ENCODE measurements at places on chromosomes 6 and 20. TPM values are rescaled to one million over a fixed set of nuclear protein-coding genes. Genes with fewer than 3 reads are reported as not detected.

- H3K4me1 ChIP-seq = no peaks in the 10 kb centered on the region
- no peaks in the 10 kb centered on the region for H3K36me3 ChIP-seq
- H3K27ac ChIP-seq = no peak overlapping the region
- no peak overlapping the region for H3K4me3 ChIP-seq
- no peaks in the 10 kb centered on the region for H3K27me3 ChIP-seq
- DNase-seq = no peak
Observed at GRCh38 chr6:147724454-147724853, 216.0 kb downstream of the SAMD5 start.

DNA sequence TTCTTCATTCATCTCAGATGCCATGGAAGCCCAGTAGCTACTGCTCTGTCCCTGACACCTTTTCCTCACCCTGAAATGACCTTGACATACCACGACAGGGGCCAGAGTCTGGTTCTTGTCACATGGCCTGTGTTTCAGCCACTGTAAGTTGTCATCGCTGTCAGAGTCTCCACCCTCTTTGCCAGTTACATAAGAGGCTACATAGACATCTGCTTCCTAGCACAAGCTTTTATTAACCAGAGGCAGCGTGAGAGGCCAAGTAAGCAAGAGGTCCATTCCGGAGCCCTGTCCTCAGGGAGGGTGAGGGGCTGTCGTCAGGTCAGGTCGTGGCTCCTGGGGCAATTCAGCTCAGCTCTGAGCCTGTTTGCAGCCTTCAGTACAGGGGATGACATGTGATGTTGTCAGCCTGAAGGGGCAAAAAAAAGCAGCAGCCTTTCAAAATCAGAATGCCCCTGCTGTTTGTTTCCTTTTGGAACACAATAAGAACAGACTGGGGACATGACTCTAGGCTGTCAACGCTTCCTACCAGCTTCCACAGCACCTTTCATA is 146.3 kb downstream of the MTFR2 start:
- H3K4me3 ChIP-seq = peak overlapping the region; percentile 61
- H3K27ac ChIP-seq = peak overlapping the region; percentile 80
- peaks cover 3% of the 10 kb centered on the region for H3K27me3 ChIP-seq
- H3K4me1 ChIP-seq = peaks cover 34% of the 10 kb centered on the region
- peaks cover 5% of the 10 kb centered on the region for H3K36me3 ChIP-seq

- no peak for DNase-seq
- H3K4me3 ChIP-seq = no peak overlapping the region
- no peaks in the 10 kb centered on the region for H3K36me3 ChIP-seq
- peaks cover 54% of the 10 kb centered on the region for H3K27me3 ChIP-seq
Observed at GRCh38 chr6:33004940-33005339, 4.5 kb downstream of the HLA-DOA start.

GRCh38 chr6:150840185-150840584 is 25.3 kb upstream of the MTHFD1L start:
- H3K4me1 ChIP-seq = peaks cover 7% of the 10 kb centered on the region
- H3K36me3 ChIP-seq = peaks cover 35% of the 10 kb centered on the region
- no peak overlapping the region for H3K4me3 ChIP-seq
- no peaks in the 10 kb centered on the region for H3K27me3 ChIP-seq
- H3K27ac ChIP-seq = no peak overlapping the region

GRCh38 chr6:92159046-92159445 is 1260.3 kb downstream of the EPHA7 start:
- no peak overlapping the region for H3K4me3 ChIP-seq
- H3K36me3 ChIP-seq = no peaks in the 10 kb centered on the region
- no peak for DNase-seq
- no peaks in the 10 kb centered on the region for H3K4me1 ChIP-seq
- H3K27ac ChIP-seq = no peak overlapping the region

DNA sequence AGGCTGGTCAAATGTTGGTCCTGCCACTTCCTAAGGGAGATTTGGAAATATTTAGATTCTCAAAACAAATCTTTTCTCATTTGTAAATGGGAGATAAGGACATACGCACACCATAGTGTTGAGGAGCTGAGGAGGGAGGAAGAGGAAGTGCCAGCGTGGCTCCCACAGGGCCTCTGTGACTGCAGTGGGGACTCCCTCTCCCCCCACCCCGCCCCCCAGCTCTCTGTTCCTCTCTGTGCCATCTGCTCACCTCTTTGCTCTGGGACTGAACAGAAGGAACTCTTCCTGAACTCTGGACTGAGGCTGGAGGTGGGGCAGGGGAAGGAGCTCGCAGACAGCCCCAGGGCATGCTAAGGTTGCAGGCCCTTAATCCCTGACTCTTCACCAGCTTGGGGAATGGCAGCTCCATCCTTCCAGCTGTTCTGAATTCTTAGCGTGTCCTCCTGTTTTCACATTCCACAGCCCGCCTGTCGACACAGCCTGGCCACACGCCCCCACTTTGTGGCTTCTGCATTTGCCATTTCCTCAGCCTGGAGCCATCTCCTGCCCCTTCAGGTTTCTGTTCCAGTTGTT is 11.4 kb downstream of the DDX27 start:
- H3K27ac ChIP-seq = no peak overlapping the region
- H3K27me3 ChIP-seq = no peaks in the 10 kb centered on the region

GRCh38 chr6:150203871-150204545 is 61.2 kb downstream of the PPP1R14C start:
- peaks cover 12% of the 10 kb centered on the region for H3K4me1 ChIP-seq
- H3K27ac ChIP-seq = no peak overlapping the region
- H3K4me3 ChIP-seq = no peak overlapping the region
- H3K27me3 ChIP-seq = no peaks in the 10 kb centered on the region

DNA sequence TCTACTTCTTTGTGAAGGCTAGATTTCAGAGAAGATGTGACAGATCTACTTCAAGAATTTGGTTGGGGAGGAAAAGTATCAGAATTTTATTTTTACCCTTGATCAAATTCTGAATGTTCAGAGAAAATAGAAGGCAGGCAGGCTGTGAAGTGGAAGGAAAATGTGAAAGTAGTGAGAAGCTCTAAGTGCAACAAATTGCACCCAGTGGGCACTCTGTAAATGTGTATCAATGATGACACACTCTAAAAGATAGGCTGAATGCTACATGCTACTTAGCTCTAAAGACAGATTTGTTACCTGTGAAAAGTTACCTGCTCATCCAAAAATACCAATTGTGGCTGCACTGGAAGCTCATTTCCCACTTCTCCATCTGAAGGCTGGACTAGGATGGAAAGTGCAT is 438.6 kb downstream of the PKHD1 start:
- H3K27me3 ChIP-seq = peaks cover 11% of the 10 kb centered on the region
- H3K4me3 ChIP-seq = no peak overlapping the region

DNA sequence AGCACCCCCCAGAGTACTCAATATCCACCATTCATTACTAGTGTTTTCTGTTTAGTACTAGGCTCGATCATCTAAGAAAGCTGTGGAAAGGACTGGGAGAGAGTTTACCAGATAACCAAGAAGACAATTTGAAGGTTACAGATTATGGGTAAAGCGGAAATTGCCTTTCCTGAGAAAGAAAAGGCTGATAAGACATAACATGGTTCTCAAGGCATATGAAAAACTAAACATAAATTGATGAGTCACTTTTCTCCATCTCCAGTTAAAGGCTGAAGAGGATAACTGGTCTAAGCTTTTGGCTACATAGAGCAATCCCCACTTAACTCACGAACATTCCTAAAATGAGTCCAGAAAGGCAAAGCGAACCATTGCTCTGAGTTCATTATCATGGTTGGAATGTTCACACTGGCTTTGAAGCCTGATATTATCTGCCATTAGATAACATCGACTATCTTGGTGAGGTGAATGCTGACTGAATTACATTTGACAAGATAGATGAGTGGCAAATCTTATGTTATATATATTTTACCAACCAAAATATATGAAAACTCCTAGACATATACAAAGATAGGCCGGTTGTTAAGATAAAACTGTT is 65.8 kb downstream of the BTBD9 start:
- H3K4me1 ChIP-seq = peaks cover 15% of the 10 kb centered on the region
- no peak overlapping the region for H3K27ac ChIP-seq

- no peaks in the 10 kb centered on the region for H3K36me3 ChIP-seq
- H3K4me1 ChIP-seq = peaks cover 14% of the 10 kb centered on the region
- H3K4me3 ChIP-seq = no peak overlapping the region
- DNase-seq = no peak
- no peak overlapping the region for H3K27ac ChIP-seq
Observed at GRCh38 chr6:96152114-96152708, 136.4 kb downstream of the FUT9 start.

DNA sequence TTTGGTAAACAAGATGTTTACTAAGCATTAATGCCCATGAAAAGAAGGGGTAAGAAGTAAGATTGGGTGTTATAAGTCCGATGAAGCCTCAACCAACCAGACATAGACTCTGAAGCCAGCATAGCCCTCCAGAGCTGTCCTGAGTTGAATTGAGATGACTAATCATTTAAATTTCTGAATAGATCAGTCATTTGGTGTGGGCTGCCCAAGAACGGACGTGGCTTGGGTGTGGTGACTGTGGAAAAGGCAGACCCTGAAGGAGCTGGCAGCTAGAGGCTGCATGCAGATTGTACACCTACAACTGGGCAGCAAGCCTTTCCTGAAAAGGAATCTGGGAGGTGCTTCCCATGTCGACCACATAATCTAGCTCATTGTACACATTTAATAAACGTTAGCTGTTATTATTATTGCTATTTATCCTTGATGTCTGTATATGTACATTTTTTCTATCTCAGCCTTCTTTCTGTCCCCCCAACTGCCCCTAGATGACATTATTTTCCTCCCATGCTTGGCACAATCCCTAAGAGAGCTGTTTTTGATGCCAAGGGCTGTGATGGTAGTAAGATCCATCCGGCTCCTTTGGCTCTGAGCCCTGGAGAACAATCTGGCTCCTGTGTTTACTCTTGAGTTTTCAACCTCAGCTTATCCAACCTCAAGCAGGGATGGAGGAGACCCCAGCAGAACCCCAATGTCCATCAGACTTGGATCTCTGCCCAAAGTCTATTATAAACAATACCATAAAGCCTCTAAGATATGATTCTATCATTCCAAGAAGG is 57.6 kb upstream of the JAG1 start:
- no peak overlapping the region for H3K27ac ChIP-seq
- H3K4me1 ChIP-seq = no peaks in the 10 kb centered on the region
- DNase-seq = no peak

DNA sequence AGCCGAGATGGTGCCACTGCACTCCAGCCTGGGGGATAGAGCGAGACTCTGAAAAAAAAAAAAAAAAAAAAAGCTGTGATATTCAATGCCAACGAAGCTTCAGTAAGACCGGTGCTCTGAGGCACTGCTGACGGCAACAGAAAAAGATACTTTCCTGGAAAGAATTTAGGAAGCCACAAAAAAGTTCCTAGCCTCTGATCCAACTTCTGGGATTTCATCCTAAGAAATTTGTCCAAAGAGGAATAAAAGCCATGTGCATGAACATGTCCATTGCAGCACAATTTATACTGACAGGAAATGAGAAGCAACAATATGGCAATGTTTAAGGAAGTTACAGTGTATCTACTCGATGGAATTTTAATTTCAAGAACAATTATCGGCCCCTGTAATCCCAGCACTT is 24.5 kb upstream of the CARMIL1 start:
- peaks cover 20% of the 10 kb centered on the region for H3K27me3 ChIP-seq
- H3K4me1 ChIP-seq = peaks cover 5% of the 10 kb centered on the region
- no peaks in the 10 kb centered on the region for H3K36me3 ChIP-seq
- no peak overlapping the region for H3K27ac ChIP-seq
- DNase-seq = no peak

GRCh38 chr20:44296011-44296410 is 15.0 kb downstream of the FITM2 start:
- no peak overlapping the region for H3K27ac ChIP-seq
- peaks cover 4% of the 10 kb centered on the region for H3K36me3 ChIP-seq
- no peaks in the 10 kb centered on the region for H3K4me1 ChIP-seq
- no peaks in the 10 kb centered on the region for H3K27me3 ChIP-seq
- no peak for DNase-seq

- peaks cover 12% of the 10 kb centered on the region for H3K4me1 ChIP-seq
- H3K27me3 ChIP-seq = no peaks in the 10 kb centered on the region
- no peak for DNase-seq
- H3K36me3 ChIP-seq = peaks cover 24% of the 10 kb centered on the region
Observed at GRCh38 chr6:52496631-52497030, 76.5 kb downstream of the EFHC1 start.

DNA sequence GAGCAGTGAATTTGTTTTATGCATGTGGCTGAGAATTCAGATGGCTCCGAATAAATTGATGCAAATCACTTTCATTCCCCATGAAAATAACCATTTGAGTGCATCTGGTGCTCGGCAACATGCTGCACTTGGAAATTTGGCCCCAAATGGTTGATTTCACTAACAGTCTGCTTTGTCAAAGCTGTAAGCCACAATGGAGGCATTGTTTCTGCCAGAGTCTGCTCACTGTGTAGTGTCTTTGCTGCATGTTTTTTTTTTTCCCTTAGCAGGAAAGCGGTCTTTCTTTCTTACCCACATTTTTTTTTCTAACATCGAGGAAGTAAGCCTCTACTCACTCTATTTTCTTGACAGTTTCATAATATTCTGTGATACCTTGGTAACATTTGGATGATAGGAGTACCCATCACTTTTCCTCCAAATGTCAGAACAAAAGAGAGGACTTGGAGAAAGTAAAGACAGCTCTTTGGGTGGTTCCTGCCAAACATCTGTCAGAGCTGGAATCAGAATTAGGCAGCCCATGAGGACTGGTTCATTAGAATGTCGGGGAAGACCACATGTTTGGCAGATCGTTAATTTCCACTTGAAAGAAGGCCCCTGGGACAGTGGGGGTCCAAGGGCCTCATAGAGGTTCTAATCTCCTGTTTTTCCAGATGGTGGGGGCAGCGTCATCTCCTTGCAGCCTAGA is 149.5 kb downstream of the DOK5 start:
- H3K4me1 ChIP-seq = peaks cover 32% of the 10 kb centered on the region
- no peak for DNase-seq
- H3K27ac ChIP-seq = peak overlapping the region; percentile 71
- H3K36me3 ChIP-seq = peaks cover 3% of the 10 kb centered on the region

DNA sequence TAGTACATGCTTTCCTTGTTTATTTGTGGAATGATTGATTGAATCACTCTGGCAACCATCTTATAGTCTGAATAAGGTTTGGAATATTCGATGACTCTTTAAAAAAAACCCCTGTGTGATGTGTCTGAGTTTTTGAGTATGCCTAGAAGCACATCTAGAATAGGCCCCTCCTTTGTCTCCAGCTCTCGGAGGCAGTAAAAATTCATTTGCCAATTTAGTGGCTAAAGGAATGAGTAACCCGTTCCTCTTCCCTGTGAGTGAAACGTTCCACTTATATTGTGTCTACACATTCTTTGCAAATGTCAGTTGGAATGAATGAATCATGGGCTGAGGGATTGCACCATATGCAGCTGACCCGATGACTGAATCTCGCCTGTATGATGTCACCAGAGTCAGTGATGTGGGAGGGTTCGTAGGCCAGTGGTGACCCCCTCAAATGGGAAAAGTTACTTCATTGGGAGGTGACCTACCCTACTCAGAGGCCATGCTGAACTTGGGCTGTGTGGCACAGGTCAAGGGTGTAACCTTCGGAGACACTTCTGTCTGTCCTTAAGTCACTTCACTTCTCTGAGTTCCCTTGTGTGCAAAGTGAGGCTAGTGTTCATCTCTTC is 21.6 kb downstream of the MOCS3 start:
- H3K27me3 ChIP-seq = peaks cover 33% of the 10 kb centered on the region
- H3K4me3 ChIP-seq = no peak overlapping the region
- H3K36me3 ChIP-seq = no peaks in the 10 kb centered on the region
- peak overlapping the region; percentile 85 for H3K27ac ChIP-seq
- H3K4me1 ChIP-seq = peaks cover 12% of the 10 kb centered on the region
- DNase-seq = no peak

GRCh38 chr6:30876039-30876730 is 8.1 kb upstream of the DDR1 start:
- no peak for DNase-seq
- H3K36me3 ChIP-seq = peaks cover 5% of the 10 kb centered on the region
- H3K27me3 ChIP-seq = no peaks in the 10 kb centered on the region
- H3K4me3 ChIP-seq = peak overlapping the region; percentile 15

The RNF146 gene
- 46.8 TPM for total RNA-seq

The SFTA2 gene
- 2.7 TPM for total RNA-seq

The GTSF1L gene
- not detected for total RNA-seq

The RSPO3 gene
- total RNA-seq = 32.3 TPM

The OR12D3 gene
- total RNA-seq = not detected

The UBR2 gene
- total RNA-seq = 28.1 TPM

The SLC12A5 gene
- 5.1 TPM for total RNA-seq

The ZNF133 gene
- total RNA-seq = 14.1 TPM
